ENCODE measurements at places on chromosomes 11 and 22.

- no peak for DNase-seq
Observed at GRCh38 chr22:43013355-43014315, 1.3 kb downstream of the PACSIN2 start.

DNA sequence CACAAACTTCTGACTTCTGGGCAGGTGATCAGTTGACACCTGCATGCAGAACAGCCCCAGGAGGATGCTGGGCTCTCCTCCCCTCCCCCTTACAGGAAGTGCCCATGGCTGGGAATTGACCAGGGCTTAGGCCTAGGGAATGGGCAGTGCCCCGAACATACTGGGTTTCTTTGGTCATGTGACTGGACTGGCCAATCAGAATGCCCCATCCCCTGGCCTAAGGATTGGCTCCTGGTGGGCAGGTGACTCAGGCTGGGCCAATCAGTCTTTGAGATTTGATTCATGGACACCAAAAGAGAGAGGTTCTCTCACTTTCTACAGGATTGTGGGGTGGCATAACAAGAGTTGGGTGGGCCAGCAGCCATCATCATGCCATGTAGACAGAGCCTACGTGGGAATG, 37.1 kb downstream of the MCM5 start:
- DNase-seq = no peak

- no peak for DNase-seq
Observed at GRCh38 chr22:39291523-39291922, 27.9 kb downstream of the RPL3 start.

GRCh38 chr22:35021161-35021560, 44.8 kb upstream of the ISX start:
- DNase-seq = no peak

DNA sequence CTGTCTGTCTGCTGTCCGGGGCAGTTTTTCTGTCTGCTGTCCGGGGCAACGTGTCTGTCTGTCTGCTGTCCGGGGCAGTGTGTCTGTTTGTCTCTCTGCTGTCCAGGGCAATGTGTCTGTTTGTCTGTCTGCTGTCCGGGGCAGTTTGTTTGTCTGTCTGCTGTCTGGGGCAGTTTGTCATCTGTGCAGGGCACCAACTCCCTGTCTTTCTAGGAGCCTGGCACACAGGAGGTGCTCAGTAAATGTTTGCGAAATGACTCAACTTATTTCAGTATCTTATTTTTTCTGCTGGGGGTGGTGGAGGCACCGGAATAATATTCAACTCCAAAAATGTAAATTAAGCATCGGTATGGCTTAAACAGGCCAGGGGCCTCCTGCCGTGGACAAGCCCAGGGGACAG, 12.0 kb upstream of the TTLL12 start:
- DNase-seq = no peak

- DNase-seq = no peak
Observed at GRCh38 chr11:75384438-75385080, 14.8 kb upstream of the RPS3 start.

DNA sequence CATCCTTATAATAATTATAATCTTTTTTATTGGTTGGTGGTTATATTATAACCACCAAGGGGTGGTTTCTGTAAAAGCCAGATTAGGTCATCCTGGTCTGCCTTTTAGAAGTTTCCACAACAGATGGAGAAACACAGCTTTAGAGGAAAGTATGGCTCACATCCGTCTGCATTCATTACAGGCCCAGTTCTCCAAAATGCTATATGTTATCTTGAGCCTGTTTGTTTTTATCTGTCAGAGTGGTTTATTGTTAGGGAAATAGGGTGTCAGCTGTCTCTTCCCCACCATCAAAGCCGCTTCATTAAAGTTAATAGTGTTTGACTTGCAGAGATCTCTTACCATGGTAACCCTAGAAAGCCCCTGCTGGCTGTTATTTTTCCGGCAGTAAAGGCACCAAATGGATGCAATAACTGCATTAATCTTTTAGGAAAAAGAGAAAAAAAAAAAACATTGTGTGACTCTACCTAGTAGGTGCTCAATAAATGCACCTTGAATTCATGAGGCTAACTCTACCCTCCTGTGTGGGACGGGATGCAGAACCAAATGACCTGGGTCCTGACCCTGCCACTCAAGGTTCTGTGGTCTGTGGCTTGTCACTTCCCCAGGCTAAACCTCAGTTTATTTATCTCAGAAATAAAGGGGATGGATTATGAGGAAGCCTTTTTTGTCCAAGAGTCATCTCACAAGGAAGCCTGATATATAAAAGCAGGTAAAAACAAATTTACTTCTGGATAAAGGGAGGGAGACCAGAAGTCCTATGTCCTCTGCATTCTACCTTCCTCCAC, 118.3 kb downstream of the WT1 start:
- DNase-seq = no peak

DNA sequence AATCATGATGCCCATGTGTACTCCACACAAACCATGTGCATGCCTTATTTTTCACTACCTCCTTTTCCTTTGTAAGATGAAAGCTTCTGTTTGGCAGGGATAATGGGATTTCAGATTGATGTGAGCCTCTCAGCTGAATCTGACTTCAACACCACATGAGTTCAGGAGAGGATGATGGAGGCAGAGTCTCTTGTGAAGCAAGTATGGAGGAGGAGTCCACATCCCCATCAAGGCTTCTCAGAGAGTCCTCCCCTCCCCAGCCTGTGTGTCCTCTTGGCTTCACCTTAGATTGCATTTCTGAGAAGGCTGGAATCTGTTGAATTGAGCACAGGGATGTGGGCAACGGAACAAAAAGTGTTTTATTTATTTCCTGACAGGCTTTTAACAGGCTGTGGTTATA, 370.4 kb downstream of the FAT3 start:
- DNase-seq = no peak
